Thyroid gland (tissue), 4 donors: ENCODE measurements at places on chromosomes 4 and X. TPM values are rescaled to one million over a fixed set of nuclear protein-coding genes. Genes with fewer than 3 reads are reported as not detected.

The ZGRF1 gene
- 6.5 TPM for total RNA-seq

The HPGDS gene
- 0.67 TPM for total RNA-seq

The LAGE3 gene
- total RNA-seq = 18.9 TPM

The P2RY4 gene
- 0.56 TPM for total RNA-seq

The ADGRL3 gene
- total RNA-seq = 2.0 TPM

DNA sequence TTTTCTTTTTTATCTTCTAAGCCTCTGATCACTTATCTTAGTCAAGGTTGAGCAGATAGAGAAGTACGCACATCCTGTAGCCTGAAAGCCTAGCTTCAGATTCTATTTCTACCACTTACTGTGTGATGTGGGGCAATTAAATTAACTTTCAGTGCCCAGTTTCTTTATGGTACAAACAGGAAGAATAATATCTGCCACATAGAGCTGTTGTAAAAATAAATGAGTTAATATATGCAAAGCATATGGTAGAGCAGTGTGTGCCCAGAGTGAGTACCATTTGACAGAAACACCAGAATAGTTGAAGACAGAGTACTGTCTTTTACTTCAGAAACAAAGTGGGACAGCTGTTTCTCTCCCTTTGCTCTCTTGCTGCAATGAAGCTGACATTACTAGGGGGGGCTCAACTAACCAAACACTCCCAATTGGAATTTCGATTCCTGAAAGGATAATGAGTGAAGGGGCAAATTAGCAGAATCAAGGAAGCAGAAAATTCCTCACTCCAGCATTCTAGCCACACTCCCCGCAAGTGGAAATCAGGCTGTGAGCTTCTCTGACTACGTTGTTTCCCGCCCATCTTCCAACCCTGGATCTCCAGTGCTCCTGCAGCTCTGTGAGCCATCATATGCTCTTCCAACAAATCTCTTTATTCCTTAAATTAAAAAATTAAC is 80.4 kb downstream of the MAPK10 start:
- DNase-seq = no peak

DNA sequence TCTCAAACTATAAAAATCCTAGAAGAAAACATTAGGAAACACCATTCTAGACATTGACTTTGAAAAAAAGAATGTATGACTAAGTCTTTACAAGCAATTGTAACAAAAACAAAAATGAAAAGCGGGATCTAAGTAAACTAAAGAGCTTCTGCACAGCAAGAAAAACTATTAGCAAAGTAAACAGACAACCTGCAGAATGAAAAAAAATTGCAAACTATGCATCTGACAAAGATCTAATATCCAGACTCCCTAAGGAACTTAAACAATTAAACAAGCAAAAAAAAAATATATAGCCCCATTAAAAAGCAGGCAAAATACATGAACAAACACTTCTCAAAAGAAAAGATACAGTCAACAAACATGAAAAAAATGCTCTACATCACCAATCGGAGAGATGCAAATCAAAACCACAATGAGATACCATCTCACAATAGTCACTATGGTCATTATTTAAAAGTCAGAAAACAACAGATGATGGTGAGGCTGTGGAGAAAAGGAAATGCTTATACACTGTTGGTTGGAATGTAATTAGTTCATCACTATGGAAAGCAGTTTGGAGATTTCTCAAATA is 168.1 kb downstream of the EPHA5 start:
- DNase-seq = no peak

GRCh38 chr4:70619778-70620177 is 8.8 kb upstream of the ENAM start:
- no peak for DNase-seq

DNA sequence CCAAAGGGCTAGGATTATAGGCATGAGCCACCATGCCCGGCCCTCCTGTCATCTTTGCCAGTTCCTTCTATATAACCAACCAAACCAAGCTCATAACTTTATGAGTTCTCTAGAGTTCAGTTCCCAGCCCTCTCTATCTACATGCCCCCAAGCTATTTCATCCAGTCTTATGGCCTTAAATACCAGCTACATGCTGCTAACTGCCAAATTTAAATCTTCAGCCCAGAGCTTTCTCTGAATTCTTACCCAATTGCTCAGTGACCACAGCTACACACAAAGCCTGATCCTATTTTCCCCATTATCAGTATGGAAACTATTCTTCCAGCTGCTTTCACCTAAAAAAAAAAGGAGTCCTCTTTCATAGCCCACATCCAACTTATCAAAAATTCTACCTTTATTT is 23.1 kb downstream of the TMEM184C start:
- no peak for DNase-seq

GRCh38 chrX:88397551-88397950 is 349.5 kb upstream of the CPXCR1 start:
- DNase-seq = no peak

GRCh38 chr4:133084421-133084820 is 64.7 kb upstream of the PCDH10 start:
- no peak for DNase-seq

DNA sequence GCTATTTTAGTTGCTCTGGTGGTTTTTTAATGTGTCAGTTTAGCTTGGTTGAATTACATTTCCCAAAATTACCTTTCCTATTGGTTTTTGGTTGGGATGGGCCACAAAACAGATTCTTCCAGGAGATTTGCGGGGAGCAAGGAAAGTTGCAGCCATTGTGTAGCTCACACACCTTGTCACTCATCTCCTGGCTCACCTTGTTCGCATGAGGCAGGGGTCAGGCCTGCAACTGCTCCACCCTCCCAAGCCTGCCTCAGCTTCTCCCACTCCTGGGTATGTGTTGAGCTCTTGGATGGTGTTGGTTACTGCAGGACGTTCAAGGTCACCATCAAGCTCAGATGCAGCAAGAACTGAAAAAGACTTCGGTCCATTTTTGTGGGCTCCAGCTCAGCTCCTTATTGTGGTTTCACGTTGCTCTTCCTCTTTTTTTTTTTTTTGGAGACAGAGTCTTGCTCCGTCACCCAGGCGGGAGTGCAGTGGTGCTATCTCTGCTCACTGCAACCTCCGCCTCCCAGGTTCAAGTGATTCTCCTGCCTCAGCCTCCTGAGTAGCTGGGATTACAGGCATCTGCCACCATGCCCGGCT is 95.6 kb upstream of the METTL14 start:
- no peak for DNase-seq

DNA sequence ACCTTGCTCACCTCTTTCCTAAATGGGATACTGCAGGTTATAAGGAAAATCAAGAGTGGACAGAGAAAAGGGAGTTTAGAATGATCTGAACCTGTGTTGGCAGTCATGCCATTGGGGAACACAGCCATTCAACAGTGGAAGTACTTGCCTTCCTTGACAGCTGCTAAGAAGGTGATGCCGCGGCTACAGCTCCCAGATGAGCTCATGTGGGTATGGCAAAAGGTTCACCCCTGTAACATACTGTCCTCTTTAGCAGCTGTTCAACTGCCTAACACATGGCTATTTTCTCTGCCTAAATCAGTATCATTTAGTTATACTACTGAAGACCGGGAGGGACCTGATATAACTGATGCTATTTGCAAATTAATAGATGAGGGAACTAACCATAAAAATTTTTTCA is 76.8 kb downstream of the DCHS2 start:
- no peak for DNase-seq

- DNase-seq = no peak
Measured at GRCh38 chr4:138104284-138104680, 137.9 kb downstream of the SLC7A11 start.
